ENCODE measurements at places on chromosomes 1 and 21.

DNA sequence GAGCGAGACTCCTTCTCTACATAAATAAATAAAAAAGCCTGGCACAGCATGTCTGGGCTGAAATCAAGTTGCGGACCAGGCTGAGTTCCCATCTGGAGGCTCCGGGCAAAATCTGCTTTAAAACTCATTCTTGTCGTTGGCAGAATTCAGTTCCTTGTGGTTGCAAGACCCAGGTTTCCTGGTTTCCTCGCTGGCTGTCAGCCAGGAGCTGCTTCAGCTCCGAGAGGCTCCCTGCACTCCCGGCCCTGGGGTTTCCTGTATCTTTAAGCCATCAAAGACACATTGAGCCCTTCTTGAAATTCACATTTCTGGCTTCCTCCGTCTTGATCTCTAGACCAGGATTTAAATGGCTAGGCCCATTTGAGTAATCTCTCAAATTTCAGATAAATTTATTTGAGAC is 20.6 kb upstream of the SCCPDH start:
- no peak for DNase-seq

- DNase-seq = no peak
Observed at GRCh38 chr21:46154955-46155513, 345 bp downstream of the FTCD start.

DNA sequence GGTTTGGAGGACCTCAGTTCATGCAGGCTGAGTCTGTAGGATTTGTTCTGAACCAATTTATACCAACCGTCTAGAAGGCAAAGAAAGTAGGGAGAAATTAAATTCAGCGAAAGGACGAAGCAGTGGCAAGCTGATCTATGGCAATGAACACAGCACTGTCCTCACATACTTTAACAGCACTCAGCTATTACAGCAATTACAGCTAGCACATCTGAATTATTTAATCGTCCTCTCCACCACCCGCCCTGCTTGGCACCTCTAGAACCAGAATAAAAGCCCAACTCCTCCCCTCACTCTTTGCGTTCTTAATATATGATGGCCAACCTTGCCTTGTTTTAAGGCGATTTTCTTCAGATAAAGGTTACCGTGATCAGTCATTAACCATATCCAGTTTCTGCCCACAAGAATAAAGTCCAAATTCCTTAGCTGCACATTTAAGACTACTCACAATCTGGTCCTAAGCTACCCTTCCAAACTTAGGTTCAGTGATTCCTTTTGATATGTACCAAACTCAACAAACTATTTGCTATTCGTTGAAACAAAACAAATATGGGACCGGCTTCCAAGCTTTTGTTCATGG is 169.4 kb upstream of the ESRRG start:
- DNase-seq = no peak

- DNase-seq = no peak
Observed at GRCh38 chr1:23473037-23473800, 10.8 kb downstream of the ASAP3 start.

- peak; percentile 42 for DNase-seq
Observed at GRCh38 chr1:12087797-12088314, 24.8 kb downstream of the TNFRSF8 start.

- DNase-seq = no peak
Observed at GRCh38 chr1:231800108-231800507, 173.5 kb downstream of the DISC1 start.

Measured in CD4-positive, alpha-beta T cell treated with Interleukin-4 for 1 hour (primary cell).